ENCODE measurements at places on chromosomes 1 and 21. TPM values are rescaled to one million over a fixed set of nuclear protein-coding genes. Genes with fewer than 3 reads are reported as not detected.

DNA sequence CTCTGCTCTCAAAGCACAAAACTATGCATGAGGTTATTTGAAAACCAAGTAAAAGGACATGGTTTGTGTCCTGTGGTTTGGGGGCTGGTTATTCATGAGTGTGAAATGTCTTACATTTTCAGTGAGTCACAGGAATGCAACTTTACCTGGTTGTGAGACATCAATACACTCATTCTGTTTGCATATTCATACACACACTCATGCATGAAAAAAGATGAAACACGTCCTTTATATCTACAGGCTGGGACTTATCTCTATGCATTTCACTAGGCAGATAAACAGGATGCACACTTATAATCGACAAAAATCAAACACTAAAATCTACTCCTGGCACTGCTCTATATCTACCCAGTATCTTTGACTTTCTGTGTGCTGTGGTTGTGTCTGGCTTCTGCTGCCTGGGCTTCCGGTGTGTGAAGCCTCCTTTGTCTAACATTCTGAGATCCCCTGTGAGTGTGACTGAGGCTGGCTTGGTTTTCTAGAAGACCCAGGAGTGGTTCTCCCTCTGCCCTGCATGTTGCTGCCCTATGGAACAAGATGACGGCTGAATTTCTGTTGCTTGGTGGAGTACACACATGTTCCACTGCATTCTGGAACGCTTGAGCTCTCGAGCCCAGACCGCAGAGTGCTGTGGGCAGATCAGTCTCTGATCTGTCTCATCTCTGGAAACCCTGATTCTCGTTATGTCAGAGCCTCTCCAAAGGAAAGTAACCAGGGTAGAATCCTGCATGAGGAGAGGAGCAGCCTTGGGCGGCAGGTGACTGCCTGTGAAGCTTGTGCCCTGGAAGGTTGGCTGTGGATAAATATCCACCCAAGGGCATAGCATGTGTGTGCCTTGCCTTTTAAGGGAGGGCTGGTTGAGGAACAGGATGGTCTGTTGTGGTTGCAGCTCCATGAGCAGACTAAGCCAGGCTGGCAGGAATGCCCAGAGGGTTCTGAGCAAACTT is 19.7 kb upstream of the FASLG start:
- DNase-seq: no peak

DNA sequence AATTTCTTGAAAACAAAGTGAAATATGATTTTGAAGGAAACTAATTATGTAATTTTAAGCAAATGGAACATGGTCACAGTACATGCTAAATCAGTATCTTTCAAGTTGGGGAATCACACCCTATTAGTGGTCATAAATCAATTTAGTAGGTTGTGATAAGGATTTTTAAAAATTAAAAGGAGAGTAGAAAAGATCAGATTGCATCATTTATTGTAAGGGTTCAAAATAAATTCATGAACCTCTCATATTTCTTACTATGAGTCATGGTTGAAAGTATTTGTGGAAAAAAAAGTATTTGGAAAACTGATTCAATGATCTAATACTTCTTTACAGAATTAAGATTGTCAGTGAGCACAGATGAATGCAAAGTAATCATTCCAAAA is 14.6 kb downstream of the ADSS2 start:
- DNase-seq: no peak

GRCh38 chr1:5514527-5515183 is 477.6 kb downstream of the NPHP4 start:
- peak; percentile 47 for DNase-seq

DNA sequence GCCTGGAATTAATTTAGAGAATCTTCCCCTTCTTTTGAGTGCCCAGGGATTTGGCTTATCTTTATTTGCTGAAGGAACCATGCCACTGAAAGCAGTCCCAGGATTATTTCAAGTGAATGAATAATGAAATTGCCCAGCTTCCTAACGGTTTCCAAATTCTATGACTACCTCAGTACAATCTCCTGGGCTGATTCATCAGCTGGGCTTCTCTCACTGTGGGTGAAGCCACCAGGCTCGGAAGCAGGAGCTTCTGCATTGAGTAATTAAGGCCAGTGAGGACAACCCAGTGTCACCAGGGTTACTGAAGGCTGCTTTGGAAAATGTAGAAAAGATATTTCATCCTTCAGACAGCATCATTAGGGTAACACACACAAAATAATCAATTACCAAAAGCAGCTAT is 169.8 kb downstream of the DAB1 start:
- no peak for DNase-seq

Gene MFSD2A
- total RNA-seq: 3.1 TPM

DNA sequence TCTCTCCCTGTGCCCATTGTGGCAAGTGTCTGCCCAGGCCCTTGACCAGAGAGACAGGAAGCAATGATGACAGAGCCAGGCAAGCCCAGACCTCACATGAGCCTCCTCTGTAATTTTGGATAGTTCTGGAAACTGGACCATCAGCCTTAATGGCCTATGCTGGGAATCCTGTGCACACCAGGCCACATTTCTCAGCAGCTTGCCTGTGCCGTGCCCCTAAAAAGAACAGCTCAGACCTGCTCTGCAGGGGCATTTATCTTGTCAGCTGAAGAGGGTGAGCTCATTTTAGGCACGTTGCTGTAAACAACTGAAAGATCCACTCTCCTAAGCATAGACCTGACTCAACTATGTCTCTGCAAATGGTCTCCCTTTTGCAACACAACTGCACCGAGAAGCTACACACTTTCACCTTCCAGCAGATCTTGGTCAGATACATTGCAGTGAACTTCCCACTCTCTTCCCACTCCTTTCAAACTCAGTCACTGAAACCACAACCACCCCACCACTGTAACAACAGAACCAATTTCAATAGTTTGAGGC is 53.5 kb upstream of the BACH1 start:
- DNase-seq: no peak

Gene AMY2A
- total RNA-seq: not detected

Gene KRTAP10-6
- not detected for total RNA-seq

- DNase-seq: no peak
Measured at GRCh38 chr1:240464099-240464498, 147.9 kb downstream of the GREM2 start.

DNA sequence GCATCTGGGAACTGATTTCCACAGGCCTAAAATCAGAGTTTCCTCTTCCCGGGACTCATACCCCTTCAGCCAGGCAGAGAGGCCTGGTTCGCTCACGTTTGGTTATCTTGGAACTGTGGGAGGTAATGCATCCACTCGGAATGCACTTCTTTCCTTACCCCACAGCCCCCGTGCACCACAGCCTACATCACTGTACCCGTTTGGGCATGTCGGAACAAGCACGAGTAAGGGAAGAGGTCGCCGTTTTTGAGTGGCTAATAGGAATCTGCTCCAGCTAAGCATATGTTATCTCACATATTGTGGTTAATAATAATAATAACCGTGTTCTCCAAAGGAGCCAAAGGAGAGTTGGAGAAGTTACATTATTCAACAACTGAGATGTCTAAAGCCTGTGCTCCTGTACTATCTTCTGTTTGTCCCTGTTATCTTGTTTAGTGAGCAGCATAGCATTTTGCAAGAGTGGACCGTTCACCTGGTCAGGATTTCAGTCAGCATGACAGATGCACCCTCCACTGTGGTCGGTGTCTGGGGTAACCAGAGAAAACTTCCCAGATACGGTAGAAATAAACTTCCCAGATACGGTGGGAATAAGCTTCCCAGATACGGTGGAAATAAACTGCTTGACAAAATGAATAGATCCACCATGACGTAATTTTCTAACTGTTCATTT is 198.6 kb downstream of the SDCCAG8 start:
- DNase-seq: no peak

Gene NPHS2
- total RNA-seq: not detected

Gene CRP
- total RNA-seq: not detected

- peak; percentile 25 for DNase-seq
Measured at GRCh38 chr1:206002871-206003801, at the start of gene RAB7B. Gene RAB7B, minus strand, starts transcription at chr1:206003395. Its CDS starts 9,260 bp downstream, at chr1:205994135.

DNA sequence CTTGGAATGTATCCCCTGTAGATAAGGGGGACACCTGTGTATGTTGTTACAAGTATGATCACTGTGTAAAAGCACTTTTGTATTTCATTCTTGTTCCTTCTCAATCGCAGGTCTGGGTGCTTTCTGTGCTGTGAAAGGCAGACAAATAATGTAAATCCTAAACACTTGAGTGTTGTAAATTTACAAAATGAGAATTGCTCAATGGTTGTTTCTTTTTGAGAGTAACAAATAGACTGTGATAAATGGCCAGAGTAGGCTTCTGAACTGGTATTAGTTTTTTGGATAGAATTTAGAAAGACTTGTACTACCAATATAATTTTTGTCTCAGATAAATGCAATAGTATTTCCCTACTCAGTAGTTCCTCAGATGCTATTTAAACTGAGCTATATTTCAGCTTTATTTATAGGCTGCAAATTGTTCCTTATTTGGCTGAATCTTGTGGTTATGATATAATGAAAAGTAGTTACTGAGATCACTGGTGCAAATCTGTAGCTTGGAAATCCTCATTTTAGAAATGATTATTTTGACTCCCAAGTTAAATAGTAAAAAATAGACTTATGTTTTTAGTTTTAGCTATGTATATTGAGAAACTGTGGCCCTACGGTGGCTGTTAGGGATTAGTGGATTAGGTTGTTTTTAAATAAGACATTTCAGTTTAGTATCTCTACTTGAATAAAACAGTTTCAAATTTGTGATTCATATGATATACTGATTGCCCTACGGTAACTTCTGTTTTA is 9.2 kb downstream of the BACH1 start:
- DNase-seq: no peak

DNA sequence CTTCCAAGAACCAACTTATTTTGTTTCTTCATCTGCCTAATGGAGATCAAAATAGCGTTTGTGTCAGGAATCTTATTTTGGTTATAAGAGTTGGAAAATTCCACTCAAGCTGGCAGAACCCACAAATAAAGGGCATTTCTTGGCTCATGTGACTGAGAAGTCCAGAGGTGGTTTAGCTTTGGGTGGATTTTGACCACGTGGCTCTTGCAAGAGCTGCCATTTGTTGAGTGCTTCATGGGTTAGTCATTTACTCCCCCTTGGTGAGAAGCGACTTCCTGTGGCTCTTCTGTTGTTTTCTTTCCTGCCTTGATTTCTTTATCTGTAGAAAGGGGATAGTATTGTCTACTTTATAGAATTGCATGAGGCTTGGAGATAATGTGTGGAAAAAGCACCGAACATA is 9.5 kb upstream of the RNF186 start:
- peak; percentile 25 for DNase-seq

Gene IFFO2
- total RNA-seq: 6.4 TPM

Data from SK-MEL-5 (cell line).